ENCODE measurements at places on chromosomes 7 and 10.

GRCh38 chr10:6114805-6115341 is 26.0 kb downstream of the RBM17 start:
- no peak for DNase-seq

DNA sequence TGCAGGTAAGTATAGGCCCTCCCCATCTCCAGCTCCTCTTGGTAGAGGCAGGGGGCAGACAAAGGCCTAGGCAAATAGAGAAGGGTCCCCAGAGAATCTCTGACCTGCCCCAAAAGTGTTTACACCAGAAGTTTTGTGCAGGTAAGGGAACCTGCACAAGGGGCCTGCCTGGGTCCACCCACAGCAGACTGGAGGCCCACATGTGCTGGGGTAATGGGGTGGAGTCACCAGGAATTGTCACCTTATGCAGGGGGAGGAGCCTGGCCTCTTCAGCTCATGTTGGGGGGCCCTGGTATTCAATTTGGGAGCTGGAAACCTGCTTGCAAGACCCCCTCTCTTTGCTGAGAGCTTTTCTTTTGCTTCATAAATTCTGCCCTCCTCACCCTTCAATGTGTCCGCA is 302.7 kb downstream of the ZEB1 start:
- DNase-seq = no peak

DNA sequence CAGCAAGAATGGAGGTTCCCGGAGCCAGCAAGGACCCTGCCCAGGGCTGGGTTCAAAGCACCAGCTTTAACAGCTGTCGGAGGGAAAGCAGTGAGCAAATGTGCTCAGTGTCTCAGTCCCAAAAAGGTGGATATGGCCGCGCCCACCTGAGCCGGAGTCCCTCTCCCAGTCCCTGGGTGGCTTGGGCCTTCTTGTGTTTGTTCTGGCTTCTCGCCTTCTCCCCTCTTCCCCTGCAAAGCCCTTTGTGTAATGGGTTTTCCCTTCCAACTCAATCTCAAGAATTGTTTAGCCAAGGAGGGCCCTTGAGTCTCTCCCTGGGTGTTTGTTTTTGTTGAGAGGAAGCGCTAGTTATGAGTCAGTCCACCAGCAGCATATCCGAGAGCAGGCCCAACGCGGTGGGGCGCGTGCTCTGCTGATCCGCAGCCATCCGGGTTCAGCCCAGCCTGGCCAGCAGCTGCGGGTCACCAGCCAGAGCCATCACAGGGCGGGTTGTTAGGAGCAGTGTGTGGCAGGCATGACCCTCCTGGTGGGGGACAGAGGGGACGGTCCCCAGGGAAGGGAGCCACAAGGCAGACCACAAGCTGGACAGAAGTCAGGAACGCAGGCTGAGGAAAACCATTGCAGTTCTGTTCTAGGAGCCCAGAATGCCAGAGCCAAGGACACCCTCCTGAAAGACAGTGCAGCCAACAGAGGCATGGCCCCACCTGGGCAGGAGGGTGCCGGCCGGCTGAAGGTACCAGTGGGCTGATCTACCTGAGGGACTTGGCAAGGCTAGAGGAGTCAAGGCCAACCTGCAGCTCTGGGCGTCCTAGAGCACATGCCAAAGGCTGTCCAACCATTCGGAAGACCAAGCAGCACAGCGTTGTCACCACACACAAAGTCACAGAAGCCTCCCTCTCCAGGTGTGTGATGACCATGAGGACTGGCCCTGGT is 21.3 kb downstream of the CALML3 start:
- DNase-seq = no peak

GRCh38 chr10:132915411-132915810 is 27.0 kb downstream of the CFAP46 start:
- no peak for DNase-seq

GRCh38 chr10:10956681-10957542 is 60.8 kb upstream of the CELF2 start:
- no peak for DNase-seq

DNA sequence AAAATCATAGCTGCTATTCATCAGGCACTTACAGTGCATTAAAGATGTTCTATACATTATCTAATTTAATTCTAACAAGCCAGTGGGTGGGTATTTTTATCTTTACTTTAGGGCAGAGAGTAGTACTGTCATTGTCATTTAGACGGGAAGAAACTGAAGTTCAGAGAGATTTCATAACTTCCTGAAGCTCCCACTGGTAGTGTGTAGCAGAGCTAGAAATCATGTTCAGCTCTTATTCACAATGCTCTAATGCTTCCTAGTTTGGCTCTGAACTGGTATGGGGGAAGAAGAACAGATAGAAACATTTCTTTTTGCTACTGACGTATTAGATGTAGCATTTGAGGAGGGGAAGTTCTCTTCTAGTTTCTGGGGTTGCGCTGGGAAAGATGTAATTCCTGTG is 116.7 kb downstream of the CYP26A1 start:
- no peak for DNase-seq

DNA sequence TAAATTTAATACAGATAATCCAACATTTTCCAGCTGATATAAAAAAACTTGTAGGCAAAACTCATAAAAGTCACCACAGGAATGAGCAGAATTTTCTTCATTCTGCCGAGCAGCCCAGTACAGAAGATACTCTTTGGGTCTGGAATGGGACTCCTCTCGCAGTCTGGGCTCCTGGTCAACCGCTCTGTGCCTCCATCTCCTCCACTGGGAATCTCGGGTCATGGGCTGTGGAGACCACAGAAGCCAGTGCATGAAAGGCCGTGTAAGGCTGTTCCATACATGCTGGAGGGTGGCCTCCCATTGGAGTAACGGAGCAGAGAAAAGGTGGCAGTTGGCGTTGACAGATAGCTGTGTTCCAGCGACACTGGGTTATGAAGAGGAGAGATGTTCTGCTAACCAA is 616.4 kb upstream of the MGMT start:
- no peak for DNase-seq

DNA sequence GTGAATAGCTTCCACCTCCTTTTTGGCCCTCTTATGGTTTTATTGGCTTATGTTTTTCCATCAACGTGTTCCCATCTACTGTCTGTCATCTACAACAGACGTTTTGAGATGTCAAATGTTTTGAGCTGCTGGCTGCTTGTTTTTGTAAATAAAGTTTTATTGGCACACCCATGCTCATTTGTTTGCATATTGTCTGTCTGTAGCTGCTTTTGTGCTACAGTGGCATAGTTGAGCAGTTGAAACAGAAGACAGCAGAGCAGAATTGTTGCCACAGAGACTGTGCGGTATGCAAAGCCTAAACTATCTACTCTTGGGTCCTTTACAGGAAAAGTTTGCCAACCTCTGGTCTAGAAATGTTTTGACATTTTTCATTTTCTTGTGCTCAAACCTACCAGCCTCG is 88.7 kb downstream of the VPS50 start:
- no peak for DNase-seq

DNA sequence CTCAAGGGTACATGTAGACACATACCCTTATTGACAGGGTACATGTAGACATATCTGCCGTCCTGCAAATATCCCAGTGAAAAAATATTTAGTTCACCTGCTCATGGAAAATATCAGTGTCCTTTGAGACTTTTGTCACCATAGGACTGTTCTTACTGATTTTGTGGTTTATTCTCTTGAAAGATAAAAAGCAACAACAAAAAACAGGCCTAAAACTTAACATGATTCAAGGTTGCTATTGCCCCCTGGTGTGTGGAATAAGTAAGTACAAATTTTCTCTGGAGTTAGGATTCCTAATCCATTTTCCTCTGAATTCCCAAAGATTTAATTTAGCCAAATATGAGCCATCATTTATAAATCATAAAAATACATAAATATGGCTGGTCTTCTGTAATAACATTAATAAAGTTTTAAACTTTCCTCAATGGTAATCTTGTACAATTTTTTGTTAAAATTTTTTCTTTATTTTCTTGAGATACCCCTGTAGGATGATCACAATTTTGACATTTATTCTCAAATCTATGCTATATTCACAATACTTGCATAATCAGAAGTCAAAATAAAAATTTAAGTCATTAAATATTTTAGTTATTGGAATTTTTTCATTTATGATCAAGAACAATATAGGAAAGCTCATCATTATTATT is 741.4 kb upstream of the POT1 start:
- DNase-seq = no peak

- no peak for DNase-seq
Measured at GRCh38 chr10:600234-600633, 89.2 kb downstream of the DIP2C start.

DNA sequence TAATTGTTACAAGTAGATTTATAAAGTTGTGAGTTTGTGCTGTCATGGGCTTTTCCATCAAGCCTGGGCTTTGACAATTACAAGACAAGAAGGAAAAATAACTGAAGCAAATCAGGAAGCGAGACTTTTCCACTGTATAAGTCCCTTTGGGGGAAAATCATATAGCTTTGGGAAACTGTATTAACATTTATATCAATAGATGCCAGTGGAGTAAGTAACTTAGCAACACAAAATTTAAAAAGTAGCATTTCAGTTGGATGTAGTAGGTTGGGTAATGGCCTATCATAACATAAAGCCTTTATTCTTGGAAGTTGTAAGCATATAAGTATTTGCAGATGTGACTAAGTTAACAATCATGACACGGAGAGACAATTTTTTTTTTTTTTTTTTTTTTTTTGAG is 931.1 kb downstream of the CNTNAP2 start:
- no peak for DNase-seq

DNA sequence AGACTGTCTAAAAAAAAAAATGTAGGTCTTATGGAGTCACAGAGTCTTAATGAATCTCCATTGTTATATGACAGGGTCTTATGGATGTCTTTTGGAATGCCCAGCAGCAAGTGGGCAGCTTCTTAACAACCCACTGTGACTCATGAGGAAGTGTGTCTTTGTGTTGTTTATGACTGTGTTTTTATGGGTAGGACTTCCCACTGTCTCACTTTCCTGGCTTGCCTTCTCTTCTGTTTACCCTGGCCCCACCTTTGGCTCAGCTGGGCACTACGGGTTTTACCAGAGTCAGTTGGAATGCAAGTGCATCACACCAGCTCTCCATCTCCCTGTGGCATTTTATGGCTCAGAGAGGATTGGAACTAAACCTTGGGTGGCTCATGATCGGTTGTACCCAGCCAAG is 580.5 kb downstream of the AUTS2 start:
- DNase-seq = no peak

DNA sequence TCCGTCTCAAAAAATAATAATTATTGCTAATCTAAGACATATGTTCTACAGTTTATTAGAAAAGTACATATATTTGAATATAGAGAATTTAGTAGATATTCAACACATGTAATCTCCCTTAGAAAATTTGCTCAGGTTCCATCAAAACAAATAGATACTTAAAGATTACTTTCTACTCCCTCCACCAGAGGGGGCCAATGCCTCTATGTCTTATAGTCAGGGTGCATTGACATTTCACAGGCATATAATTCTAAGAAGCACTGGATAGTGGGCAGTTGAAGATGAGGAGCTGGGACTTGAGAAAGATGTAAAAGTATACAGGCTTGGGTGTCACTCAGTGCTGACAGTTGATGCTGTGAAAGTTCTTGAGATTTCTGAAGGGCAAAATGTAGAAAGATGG is 301.6 kb upstream of the HPS1 start:
- no peak for DNase-seq

DNA sequence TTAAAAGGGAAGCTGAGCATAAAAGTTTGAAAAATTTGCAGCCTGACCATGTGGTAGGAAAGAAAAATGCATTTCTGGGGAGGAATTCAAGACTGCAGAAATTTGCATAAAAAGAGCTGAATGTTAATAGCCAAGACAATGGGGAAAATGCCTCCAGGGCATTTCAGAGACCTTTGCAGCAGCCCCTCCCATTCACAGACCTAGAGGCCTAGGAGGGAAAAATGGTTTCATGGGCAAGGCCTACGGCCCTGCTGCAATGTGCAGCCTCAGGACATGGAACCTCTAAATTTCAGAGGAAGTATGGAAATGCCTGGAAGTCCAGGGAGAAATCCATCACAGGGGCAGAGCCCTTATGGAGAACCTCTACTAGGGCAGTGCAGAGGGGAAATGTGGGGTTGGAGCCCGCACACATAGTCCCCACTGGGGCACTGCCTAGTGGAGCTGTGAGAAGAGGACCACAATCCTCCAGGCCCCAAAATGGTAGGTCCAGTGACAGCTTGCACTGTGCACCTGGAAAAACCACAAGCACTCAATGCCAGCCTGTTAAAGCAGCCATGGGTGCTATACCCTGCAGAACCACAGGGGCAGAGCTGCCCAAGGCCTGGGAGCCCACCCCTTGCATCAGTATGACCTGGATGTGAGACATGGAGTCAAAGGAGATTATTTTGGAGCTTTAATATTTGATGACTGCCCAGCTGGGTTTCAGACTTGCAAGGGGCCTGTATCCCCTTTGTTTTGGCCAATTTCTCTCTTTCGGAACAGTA is 243.8 kb downstream of the DNAJB9 start:
- no peak for DNase-seq

DNA sequence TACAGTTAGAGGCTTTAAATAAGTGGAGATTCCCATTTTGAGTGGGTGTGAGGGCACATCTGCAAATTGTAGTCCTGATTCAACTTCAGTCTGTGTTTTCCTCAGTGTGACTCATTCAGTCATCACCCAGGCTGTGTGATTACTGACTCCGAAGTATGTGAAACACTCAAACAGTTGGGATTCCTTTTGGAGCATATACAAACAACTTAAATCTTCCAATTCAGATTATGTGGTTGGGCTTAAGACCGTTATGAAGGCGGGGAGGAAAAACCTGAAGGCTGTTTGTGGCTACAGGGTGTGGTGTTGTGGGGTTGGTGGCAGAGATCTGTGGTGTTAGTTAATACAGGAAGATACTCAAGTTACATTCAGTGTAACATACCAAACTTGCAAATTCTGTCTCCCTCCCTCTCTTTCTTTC is 259.7 kb upstream of the FERD3L start:
- DNase-seq = peak; percentile 7

- DNase-seq = no peak
Measured at GRCh38 chr10:63841761-63842160, 320.6 kb downstream of the REEP3 start.

GRCh38 chr10:132144086-132144485 is 42.7 kb upstream of the DPYSL4 start:
- DNase-seq = no peak

GRCh38 chr7:137634356-137634755 is 212.4 kb downstream of the DGKI start:
- no peak for DNase-seq

DNA sequence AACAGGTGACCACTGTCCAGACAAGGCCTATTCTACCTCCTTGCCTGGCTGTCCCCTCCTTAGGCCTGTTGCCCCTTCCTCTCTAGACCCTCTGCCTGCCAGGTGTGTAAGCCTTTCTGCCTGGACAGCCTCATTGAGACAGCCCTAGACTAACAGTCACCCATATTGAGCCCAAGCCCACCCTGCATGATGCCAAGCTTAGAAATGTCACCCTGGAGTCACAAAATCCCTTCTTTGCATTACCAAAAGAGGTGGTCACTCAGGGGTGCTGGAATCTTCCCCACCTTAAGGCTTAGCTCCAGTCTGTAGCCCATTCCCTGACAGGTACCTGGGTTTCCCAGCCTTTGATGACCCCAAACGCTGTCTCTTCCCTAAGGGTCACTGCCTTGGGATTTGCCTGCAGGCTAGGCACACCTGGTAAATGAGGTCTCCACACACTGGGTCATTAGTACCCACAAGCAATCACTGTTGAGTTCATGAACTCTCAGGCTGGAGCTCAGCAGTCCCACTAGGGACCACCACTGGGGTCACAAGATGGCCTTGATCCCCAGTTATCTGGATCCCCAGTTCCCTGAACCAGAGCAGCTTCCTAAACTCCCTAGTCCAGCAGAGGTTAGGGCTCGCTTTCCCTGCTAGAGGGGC is 54.9 kb upstream of the CAMK2B start:
- DNase-seq = no peak
